Naive thymus-derived CD8-positive, alpha-beta T cell (primary cell): ENCODE measurements at places on chromosomes 11 and 22. TPM values are rescaled to one million over a fixed set of nuclear protein-coding genes. Genes with fewer than 3 reads are reported as not detected.

INPP5J gene
- polyA plus RNA-seq = not detected

GRCh38 chr22:47351836-47352579 lies 589.6 kb downstream of the TBC1D22A start:
- H3K4me3 ChIP-seq = no peak overlapping the region
- peaks cover 36% of the 10 kb centered on the region for H3K27me3 ChIP-seq
- no peak for DNase-seq
- no peak overlapping the region for H3K27ac ChIP-seq

GRCh38 chr11:23192256-23192655 lies 332.0 kb upstream of the CCDC179 start:
- H3K27ac ChIP-seq = no peak overlapping the region
- H3K4me1 ChIP-seq = no peaks in the 10 kb centered on the region
- no peak overlapping the region for H3K4me3 ChIP-seq
- no peak for DNase-seq

DNA sequence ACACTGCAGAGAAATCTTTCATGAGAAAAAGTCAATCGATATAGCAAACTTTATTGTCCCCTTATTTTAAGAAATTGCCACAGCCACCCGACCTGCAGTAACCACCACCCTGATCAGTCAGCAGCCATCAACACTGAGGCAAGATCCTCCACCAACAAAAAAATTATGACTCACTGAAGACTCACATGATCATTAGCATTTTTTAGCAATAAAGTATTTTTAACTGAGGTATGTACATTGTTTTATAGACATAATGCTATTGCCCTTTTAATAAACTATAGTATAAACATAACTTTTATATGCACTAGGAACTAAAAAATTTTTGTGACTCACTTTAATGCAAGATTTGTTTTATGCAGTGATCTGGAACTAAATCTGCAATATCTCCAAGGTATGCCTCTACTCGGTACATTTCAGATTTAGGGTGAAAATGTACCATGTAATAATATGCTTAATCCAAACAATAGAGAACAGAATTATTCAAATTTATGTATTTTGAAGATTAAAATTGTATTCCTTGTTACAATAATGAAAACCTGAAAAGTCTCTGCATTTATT lies 79.2 kb upstream of the CEP126 start:
- no peak for DNase-seq
- no peaks in the 10 kb centered on the region for H3K36me3 ChIP-seq
- no peaks in the 10 kb centered on the region for H3K4me1 ChIP-seq
- peaks cover 5% of the 10 kb centered on the region for H3K27me3 ChIP-seq
- H3K4me3 ChIP-seq = no peak overlapping the region
